ENCODE measurements at places on chromosomes 1 and 21.

DNA sequence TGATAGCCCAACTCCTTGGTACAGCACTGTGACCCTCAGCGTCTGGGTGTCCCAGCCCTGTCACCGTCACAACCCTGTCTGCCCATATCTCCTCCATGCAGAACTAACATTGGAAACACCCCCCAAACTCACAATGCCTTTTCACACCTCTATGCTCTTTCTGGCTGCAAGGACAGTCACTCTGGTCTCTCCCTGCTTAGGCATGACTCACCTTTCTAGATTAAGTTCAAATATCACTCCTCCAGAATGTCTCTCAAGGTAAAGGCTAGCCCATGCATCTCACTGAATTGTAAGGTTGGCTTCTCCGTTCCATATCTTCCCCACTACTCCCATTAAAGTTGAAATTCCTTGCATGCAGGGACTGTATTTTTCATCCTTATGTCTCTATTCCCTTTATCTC lies 17.0 kb upstream of the CAPN8 start:
- no peak for DNase-seq

GRCh38 chr1:97764991-97765390 lies 155.8 kb downstream of the DPYD start:
- DNase-seq, result no peak

DNA sequence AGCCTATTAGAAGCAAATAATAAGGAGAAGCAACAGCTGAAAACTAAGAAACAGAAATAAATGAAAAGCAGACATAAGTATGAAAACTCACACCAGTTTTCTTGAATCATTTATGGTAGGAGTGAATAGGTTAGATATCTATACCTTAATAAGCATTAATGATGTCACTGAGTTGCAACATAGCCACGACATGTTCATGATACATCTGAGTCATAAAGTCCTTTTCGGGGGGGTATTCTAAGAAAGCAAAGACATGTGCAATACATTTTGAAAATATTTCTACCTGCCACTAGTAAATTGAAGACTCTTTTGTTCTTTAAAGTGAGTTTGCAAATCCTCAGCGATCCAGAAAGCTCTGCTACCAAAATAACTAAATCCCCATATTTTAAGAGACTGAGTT lies 7.2 kb downstream of the CD34 start:
- DNase-seq, result no peak

DNA sequence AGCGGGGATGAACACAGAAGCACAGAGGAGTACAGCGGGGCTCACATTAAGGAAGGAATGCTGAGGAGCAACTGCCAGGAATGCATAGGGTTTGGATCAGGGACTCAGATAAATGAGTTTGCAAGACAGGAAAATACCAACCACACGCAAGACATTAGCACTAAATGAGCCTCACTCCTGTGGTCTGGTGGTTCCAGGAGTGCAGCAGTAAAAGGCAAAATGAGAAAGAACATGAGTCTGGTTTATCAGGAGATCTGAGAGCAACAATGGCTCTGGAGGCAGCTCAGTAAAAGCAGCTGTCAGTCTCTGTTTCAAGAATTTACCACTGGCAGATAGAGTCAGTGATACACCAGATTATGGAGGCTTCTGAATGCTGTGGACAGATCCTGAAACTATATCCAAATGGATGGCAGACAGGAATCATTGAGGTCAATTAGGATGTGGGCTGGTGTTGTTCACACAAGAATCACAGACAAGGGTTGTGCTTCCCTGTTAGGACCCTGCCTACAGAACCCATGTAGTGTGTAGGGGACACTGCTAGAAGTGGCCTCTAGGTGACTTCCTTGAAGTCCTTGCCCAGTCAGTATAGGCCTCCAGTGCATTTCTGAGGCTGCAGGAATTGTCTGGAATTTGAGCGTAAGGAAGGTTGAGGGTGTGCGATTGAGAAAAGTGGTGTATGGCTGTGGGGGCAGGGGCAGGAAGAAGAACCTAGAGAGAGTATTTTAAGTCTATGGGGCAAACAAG lies 50.3 kb downstream of the CASQ2 start:
- no peak for DNase-seq

GRCh38 chr1:69738458-69739250 lies 170.9 kb downstream of the LRRC7 start:
- DNase-seq, result no peak

- DNase-seq, result no peak
These were observed 13.4 kb downstream of the PROK1 start for GRCh38 chr1:110464340-110464739.

DNA sequence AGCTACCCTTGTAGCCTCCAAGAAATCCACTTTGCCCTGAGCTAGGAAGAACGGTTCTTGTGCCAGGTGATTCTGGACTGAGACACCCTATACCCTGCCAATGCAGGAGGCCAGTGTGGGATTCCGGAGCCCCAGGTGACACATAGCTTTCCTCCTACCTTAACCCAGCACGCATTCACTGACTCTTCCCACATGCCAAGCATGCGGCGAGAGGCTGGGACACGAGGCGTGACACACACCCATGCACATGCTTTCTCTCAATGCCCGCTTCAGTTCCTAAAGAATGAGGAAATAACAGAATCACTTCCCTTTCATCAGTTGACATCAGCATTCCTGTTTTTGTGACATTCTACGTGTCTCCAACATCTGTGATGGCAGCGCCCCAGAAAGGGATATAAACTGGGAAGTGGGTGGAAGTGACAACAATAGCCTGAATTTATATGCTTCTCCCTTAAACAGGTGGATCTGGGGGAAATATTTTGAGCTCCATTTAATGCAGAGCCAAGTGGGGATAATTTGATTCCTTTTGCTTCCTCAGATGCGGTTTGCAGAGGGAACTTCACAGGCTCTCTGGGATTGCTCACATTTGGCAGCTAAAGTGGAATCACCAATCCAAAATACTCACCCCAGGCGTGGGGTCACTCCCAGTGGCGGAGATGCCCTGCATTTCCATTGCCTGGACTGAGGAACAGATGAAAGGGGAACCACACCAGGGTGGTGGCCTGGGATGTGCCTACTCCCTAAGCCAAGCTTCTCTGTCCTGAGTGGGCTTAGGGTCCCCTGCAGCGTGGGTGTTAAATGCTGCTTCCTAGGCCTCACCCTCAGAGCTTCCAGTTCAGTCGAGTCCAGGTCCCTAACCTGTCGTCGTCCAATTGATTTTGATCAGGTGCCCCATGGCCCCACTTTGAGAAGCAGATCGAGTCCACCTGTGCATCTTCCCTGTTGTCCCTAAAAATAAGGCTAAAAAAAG lies 445.1 kb downstream of the SIPA1L2 start:
- no peak for DNase-seq

GRCh38 chr1:4174291-4175200 lies 274.5 kb upstream of the C1orf174 start:
- DNase-seq, result no peak

- DNase-seq, result no peak
These were observed 44.0 kb upstream of the SCCPDH start for GRCh38 chr1:246680190-246680589.

DNA sequence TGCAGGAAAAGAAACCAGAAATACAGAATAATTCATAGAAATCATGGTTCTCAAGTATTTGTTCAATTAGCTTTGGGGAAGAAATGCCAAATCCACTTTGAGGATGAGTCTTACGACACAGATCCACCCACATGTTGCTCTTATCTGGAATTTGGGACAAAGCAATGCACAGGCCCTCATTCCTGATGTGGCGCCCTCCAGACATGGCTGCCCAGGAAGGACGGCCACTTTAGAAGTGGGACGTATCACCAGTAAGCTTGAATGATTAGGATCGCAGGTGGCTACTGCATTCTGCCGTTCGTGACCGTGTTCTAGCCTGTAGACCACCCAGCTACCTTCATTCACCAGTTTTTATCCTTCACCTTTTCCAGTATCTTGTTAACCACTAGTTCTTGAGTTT lies 20.1 kb upstream of the NCMAP start:
- DNase-seq, result no peak

DNA sequence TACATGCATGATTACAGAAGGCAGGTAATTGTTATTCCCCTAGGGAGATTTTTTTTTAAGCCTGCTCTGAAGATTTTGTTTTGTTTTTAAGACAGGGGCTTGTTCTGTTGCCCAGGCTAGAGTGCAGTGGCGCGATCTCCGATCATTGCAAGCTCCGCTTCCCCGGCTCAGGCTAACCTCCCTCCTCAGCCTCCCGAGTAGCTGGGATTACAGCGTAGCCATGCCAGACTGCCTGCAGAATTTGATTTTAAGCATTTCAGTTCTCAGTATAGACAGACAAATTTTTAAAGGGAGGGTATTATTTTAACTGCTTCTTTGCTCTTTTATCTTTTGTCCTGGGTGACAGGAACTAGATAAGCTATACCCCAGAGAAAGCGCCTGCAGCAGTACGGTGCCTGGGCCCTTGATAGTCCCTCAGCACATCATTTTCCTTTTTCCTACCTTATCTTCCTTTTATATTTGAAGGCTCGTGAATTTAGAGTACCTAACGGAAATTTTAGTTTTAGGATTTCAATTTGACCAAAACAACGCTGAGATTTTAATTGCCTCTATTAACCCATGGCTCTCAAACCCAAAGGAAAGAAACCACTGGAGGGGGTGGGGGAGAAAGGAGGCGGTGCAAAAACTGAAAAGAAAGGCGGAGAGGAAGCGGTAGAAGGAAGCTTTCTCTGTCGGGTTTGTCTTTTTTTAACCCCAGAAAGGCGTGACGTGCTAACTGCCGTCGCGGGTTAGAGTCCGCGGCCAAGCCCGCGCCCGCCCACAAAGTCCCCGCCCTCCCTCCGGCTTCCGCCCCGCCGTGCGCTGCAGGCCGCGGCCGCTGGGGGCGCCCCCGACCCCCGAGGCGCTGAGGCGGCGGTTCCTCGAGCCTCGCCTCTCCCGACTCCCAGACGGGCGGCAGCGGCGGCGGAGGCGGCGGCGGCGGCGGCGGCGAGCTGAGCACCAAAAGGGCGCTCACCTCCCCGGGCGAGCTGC lies at the start of gene EEIG2:
Gene EEIG2 (plus strand): TSS at position 886 of the 972 bp plus-strand sequence. CDS start 329 bp downstream, outside the sequence.
- peak; percentile 71 for DNase-seq

DNA sequence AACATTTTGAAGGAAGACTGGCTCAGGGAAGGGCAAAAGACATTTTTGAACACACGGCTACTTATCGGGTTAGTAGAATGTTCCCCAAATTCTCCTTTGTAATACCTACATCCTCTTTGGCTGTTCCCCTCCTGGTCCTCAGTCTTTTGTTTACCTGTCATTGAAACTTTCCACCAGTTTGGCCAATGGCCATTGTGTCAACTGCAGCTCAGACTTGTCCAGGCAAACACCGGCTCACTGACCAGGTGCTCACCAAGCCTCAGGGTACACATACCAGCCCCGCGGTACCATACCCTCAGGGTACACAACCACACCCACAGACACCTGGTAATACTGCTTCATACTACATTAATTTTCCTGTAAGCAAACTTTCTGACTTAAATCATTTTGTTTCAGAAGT lies 84.8 kb upstream of the ZNF648 start:
- no peak for DNase-seq

DNA sequence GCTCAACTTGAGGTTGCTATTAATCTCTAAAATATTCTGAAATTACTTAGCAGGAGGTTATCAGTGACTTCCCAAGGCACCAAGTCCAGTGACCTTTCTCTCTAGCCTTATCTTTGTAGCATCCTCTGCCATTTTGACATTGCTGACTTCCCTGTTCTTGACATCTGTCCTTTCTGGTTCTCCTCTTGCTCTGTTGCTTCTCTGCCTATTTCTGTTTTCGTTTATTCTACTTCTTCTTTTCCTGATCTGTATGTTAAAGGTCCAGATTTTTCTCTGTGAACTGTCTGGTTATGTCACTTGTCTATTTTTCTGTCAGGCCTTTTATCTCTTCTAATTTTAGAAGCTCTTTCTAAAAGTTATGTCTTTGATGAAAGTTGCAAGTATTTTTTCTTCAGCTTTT lies 178.8 kb downstream of the VPS13D start:
- no peak for DNase-seq

GRCh38 chr1:12244078-12244477 lies 14.2 kb downstream of the VPS13D start:
- DNase-seq, result no peak

GRCh38 chr1:77672374-77672773 lies 10.1 kb downstream of the ZZZ3 start:
- DNase-seq, result no peak

DNA sequence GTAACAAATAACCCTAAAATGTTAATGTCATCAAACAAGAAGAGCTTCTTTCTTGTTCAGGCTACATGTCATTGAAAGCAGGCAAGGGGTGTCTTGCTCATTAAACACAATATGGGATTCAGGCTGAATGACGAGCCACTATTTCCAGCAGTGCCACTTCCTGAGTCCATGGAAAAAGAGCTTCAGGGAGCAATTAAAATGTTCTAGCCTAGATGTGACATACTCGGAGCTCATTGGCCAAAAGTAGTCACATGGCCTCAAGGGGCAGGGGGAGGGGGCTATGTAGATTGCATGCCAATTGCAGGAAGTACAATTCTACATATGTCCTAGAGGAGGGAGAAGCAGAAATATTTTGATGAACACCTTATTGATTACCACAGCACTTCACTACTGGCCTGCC lies 685.3 kb upstream of the ADGRL2 start:
- DNase-seq, result no peak

- DNase-seq, result no peak
These were observed 45.1 kb downstream of the CRP start for GRCh38 chr1:159669338-159669737.

- no peak for DNase-seq
These were observed 23.2 kb downstream of the C1orf94 start for GRCh38 chr1:34199927-34200326.

- DNase-seq, result no peak
These were observed 528.1 kb downstream of the KIF26B start for GRCh38 chr1:245682638-245683628.

- DNase-seq, result peak; percentile 1
These were observed 137.4 kb upstream of the USP25 start for GRCh38 chr21:15592271-15592860.

DNA sequence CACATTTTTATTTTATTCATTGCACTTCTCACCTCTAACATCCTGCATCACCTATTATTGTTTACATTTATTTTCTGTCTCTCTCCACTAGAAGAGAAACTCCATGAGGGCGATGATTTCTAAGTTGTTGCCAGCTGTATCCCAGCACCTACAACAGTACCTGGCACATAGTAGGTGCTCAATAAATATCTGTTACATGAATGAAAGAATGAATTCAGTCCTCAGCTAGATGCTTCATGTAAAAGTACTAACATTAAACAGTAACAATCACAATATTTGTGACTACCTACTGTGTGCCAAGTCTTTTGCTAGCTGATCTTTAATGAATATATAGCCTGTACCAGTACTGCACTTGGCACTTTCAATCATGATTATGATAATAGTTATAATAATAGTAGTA lies 3.0 kb downstream of the TAS1R2 start:
- DNase-seq, result no peak
